KG1 (cell line): ENCODE measurements at places on chromosomes 4 and X.

- no peak for DNase-seq
These were observed 105.0 kb downstream of the SHROOM3 start for GRCh38 chr4:76539979-76540378.

DNA sequence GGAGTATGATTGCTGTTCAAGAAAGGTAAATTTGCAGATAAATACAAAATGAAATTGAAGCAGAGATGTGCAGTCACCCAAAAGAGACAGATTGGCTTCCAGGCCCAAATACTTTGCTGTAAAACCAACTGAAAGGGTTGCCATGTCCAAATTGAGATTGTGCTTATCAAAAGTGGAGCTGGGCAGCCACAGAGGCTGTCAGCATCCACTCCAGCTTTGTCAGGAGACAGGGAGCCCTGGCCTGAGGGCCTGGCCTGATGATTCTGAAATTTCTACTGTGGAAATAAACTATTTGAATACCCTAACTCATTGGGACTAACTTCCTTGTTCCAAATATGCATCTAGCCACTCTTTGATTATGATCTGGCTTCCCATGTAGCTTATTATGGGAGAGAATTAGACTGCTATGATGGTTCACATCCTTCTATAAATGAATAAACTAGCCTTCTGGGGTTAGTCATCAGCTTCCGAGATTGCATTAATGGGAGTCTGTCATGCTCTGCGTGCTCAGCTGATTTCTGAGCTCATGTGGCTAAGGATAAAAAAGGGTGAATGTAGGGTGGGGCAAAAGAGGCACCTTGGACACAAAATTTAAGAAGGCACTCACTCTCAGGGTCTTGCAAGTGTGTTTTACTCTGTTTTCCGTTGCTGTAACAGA, 48.2 kb downstream of the SLC34A2 start:
- no peak for DNase-seq

GRCh38 chrX:77693594-77693993, 92.4 kb downstream of the ATRX start:
- DNase-seq = no peak

- no peak for DNase-seq
These were observed 338.3 kb upstream of the GALNT7 start for GRCh38 chr4:172830295-172830764.

DNA sequence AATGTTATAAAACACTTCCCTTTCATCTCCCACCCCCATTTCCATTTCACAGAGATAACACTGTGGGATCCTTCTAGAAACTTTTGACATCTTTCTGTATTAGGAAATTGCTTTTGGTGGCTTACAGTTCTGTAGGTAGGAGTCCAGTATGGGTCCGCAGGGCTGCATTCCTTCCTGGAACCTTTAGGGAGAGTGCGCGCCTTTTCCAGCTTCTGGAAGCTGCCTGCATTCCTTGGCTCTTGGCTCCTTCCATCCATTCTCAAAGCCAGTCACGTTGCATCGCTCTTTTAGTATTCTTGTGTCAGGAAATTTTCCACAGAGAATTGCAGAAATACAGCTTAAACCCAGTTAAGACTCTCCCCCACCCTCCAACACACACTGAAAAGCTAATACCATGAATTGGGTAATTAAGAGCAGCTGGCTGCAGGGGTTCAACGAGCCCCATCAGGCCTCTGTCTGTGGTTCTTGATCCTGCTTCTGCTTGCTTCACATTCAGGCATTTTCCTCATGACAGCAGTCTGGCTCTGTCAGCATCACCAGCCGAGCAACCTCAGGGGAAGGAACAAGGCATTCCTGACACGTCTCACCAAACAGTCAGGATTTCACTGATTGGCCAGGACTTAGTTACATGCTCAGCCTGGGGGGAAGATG, 48.8 kb downstream of the SEPTIN11 start:
- no peak for DNase-seq
